ENCODE measurements at places on chromosomes 5 and 9.

GRCh38 chr9:6054280-6055099, 39.1 kb upstream of the RANBP6 start:
- DNase-seq = peak; percentile 70

DNA sequence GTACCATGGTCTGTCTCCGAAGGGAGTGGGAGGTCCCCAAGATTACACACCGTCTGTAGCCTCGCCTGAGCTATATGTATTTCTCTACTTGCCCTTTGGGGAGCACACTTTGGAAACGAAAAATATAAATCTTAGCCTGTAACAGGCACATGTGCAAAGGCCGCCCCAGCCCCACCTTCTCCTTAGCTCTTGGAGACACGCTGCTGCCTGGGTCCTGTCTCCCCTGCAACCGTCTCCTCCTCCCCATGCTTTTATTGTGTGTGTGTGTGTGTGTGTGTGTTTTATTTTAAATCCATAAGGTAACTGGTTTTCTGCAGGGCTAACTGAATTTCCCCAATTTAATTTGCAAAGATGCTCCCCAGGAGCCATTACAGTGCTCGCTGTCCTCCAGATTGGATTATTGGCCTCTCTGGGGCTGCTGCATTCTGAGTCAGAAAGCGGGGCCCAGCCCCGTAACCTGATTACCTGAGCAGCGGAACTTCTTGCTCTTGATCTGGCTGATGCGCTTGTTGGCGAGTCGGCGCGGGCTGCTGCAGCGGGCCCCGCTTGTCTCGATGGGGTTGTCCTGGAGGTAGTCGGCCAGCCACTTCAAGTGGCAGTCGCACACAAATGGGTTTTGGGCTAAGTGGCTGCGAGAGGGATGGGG, 193.3 kb upstream of the PANK3 start:
- no peak for DNase-seq

DNA sequence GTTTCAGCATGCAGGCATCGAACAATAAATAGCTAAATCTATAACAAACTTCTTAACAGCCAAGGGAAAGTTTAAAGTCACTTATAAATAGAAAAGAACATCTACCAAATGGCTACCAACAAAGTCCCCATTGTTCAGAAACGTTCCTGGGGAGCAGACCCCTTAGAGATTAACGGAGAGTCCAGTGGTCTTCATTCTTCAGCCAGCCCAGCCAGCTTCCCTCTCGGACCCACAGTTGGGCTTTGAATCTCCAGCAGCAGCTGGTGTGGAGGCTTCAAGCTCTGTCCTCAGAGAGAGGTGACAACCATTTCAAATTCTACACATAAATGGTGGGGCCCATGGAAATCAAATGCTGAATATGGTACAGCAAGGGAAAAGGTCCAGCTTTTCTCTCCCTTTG, 11.2 kb downstream of the ENC1 start:
- no peak for DNase-seq

GRCh38 chr9:36902861-36903524, 131.1 kb downstream of the PAX5 start:
- no peak for DNase-seq

DNA sequence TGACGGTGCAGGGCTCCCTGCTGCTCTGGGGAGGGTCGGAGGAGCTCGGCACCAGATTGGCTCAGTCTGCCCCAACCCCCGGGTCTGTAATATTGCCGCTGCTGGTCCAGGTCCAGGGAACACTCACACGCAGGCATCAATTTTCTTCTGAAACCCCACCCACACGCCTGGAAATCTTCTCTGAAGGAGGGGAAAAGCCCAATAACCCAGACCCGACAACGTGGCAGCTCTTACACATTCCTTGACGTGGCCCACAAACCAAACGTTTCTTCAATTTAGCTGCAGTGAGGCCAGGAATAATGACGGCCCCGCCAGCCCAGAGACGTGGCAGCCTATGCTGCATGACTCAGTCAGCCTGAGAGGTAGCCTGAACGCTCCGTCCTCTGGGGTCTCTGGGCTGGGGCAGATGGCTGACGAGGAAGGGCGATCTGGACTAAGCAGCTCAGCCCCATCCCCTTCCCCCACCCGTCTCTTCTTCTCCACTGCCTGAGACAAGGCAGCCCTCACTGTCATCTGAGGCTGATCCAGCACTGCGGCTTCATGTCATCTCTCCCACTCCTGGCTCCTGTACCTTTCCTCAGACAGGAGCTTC, 9.9 kb upstream of the SPARC start:
- no peak for DNase-seq

- no peak for DNase-seq
Measured at GRCh38 chr5:148829734-148830133, 3.3 kb downstream of the ADRB2 start.

GRCh38 chr5:149277801-149278200, 6.1 kb downstream of the AFAP1L1 start:
- no peak for DNase-seq

DNA sequence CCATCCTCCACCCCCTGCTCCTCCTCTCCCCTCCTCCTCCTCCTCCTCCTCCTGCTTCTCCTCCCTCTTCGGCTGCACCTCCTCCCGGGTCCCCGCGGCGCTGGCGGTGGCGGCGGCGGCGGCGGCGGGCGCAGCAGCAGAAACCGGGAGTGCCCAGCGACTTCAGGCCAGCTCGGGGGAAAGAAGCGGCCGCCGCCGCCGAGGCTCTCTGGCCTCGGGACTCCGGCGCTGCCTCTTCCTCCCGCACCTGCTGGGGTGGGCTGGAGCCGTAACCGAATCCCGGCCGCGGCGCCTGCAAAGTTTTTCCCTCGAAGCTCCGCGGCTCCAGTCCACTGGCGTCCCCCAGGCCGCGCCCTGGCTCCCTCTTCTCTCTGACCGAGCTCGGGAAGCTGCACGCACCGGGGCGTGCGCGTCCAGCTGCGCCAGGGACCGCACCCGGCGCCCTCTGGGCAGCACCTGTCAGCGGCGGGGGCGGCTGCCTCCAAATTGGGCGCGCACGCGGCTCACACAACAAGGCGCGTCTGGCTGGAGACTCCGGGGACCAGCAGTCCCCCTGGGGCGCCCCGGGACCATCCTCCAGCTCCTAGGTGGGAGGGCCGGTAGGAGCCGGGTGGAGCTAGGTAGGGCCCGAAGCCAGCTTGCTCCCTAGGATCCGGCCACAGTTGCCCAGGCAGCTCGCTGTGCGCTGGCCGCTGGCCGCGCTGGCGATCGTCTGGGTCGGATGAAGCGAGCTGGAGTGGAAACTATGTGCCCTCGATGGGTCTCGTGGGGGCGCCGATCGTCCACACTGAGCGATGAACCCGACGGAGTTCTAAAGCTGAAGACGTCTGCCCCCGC, at the start of gene MCTP1:
Gene MCTP1, minus strand, starts transcription at position 523 of the 837 bp plus-strand sequence.
- DNase-seq = peak; percentile 28

DNA sequence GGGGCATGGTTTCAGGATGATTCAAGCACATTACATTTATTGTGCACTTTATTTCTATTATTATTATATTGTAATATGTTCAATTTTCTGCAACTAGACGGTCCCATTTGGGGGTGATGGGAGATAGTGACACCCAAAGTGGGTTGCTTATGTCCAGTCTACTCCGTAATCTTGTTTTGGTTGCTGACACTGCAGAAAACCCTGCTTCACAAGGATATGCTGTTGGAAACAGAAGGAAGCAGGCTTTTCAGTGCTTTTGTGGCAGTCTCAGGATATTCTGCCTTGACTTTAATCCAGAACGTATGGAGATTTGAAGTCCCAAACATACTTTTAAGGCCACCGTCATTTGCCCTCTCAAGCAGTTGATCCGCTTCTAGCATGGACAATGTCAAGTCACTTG, 47.5 kb upstream of the LARP1 start:
- DNase-seq = no peak

DNA sequence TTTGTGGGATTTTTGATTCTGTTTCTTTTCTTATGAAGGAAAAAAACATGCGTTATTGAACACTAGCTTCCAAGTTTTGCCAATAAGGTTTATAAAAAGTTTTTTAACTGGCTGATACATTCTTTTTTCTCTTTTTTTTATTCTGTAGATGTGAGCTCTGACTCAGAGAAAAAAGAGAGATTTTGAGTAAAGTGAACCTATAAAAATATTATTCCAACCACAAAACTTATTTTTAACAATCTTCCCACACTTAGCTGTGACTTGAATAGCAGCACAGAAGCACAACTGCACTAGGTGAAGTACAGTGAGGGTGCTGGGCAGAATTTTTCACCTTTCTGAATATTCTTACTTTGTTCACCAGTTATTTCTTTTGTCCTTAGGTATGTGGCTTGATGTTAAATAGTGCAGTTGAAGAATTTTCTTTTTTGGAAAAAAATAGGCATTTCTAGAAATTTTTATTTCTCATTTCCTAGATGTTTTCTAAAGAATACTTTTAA, 41.6 kb downstream of the CHSY3 start:
- no peak for DNase-seq

GRCh38 chr5:30099634-30100033, 1093.9 kb upstream of the CDH6 start:
- DNase-seq = no peak

- DNase-seq = no peak
Measured at GRCh38 chr9:136789523-136789937, 1.6 kb upstream of the TMEM141 start.

DNA sequence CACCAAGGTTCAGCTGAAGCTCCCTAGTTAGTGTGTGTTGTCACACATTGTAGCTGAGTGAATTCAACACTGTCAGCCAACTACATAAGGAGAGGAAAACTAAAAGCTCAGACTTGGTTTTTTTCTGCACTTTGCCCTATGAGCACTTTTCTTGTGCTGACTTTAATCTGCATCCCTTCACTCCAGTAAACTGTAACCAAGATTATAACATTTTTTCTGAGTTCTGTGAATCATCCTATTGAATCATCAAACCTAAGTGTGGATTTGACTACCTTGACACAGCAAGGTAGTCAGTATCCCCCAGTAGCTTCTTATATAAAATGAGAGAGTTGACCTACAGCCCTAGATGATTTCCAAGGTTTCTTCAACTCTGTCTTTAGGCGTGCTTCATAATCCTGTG, 325.0 kb downstream of the AGTPBP1 start:
- DNase-seq = no peak

- DNase-seq = no peak
Measured at GRCh38 chr5:8825139-8825757, 720.6 kb downstream of the SEMA5A start.

GRCh38 chr5:82499725-82500244, 221.6 kb upstream of the RPS23 start:
- DNase-seq = no peak

- no peak for DNase-seq
Measured at GRCh38 chr5:89849830-89850512, 559.6 kb downstream of the CETN3 start.

DNA sequence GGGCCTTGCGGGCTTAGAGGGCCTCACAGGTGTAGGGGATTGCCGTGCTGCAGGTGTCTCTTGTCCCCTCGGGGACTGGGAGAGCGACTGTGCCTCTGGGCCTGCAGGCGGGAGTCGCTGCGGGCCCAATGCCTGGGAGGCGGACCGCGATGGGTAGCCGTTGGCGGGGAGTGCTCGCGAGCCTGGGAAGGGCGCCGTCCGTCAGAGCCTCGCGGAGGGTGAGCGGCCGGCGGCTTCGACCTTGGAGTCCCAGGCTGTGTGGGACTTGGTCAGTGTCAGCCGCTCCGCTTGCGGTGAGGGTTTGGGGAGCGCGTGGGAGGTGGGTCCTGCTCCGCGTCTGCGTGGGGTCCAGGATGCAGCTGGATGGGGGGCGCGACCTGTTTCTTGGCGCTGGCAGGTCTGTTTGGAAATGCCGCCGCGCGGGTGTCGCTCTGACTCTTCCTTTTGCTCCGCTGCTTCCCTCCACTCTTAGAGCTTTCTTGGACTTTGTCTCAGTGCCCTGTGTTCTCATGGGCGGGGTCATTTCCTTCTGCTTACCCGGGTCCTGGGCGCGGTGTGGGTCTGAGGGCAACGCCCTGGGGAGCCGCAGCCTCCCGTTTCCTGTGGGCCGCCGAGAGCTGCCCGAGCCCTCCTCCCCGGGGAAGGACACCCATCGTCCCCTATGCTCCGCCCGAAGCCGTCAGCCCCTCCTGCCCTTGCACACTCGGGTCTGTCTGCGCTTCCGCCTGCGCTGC, 88.9 kb upstream of the CACNA1B start:
- DNase-seq = no peak

DNA sequence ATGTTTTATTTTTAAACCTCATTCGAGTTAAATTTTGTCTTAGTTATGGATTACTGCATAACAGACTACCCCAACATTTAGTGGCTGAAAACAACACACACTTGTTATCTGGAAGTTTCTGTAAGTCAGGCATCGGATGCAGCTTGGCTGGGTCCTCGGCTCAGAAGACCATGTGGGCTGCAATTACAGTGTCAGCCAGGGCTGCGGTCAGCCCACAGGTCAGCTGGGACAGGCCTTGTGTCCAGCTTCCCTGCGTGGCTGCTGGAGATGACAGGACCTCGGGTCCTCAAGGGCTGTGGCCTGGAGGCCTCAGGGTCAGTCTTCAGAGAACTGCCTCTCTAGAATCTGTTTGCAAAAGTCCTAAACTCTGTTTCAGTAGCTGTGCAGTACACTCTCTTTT, 219.0 kb upstream of the IRX1 start:
- DNase-seq = no peak

- DNase-seq = no peak
Measured at GRCh38 chr5:119301906-119302305, 53.9 kb upstream of the TNFAIP8 start.

DNA sequence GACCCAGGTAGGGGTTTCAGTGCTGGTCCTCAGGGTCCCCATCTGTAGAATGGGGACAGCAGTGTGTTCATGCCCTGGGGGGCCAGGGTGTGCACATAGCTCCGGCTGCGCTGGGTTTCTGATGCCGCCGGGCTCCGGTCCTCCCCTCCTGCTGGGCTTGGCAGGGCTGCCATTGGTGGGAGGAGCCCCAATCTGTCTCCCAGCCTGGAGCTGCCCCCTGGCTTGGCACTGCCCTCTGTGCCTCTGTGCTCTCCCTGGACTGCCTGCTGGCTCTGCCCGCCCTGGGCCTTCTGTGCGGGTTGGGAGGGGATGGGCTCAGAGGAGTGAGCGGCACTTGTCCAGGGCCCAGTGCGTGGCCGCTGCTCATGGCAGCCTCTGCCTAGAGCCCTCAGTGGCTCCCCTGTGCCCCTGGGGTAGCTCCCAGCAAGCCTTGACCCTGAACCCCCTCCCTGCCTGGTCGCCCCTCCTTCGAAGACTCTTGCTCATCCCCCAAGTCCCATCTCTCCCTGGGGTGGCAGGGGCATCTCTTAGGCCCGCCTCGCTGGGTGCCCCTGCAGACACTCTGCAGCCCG, 35.7 kb downstream of the RXRA start:
- no peak for DNase-seq

DNA sequence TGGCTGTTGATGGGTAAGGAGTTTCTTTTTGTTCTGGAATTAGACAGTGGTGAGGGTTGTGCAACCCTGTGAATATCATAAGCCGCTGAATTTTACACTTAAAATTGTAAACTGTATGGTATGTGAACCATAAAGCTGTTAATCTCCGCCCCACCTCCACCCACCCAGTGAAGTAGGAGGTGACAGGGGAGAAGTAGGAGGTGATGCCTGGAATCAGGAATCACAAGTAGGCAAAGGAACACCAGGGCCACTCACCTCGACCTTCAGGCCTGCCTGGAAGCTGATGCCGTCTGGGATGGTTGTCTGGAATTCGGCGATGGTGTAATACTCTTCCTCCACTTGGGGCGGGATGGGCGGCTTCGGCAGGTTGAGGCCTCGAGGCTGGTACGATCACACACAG, 62.3 kb upstream of the UBTD2 start:
- no peak for DNase-seq

Data from AML-193 (cell line).